ENCODE measurements at places on chromosomes 5 and 9. TPM values are rescaled to one million over a fixed set of nuclear protein-coding genes. Genes with fewer than 3 reads are reported as not detected.

The SPINK6 gene
- not detected for total RNA-seq

GRCh38 chr5:112681481-112681908 lies 56.2 kb upstream of the APC start:
- DNase-seq = no peak

- DNase-seq = peak; percentile 93
Measured at GRCh38 chr9:130692321-130692720, 1.3 kb upstream of the EXOSC2 start.

DNA sequence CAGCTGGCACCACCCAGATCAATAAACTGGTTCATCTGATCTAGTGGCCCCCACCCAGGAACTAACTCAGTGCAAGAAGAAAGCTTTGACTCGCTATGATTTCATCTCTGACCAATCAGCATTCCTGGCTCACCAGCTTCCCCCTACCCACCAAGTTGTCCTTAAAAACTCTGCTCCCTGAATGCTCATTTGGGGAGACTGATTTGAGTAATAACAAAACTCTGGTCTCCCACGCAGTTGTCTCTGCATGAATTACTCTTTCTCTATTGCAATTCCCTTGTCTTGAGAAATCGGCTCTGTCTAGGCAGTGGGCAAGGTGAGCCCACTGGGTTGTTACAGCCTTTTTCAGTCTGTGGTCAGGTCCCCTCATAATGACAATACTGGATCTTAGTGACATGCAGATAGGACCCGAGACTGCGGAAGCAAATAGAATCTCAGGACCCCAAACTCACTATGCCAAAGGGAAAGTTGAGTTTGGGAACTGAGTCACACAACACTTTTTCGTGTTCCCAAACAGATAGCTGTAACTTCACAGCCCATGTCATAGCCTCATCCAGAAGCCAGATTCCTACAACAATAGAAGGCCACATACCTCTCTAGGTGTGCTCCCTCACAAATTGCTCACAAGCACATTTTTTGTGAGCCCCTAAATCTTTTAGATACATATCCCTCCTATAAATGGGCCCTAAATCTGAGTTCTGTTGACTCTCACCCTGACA lies 175.2 kb upstream of the RAI14 start:
- no peak for DNase-seq

The TRPM6 gene
- total RNA-seq = 0.24 TPM

- no peak for DNase-seq
Measured at GRCh38 chr9:126532019-126532462, 81.7 kb upstream of the LMX1B start.

The ATP10B gene
- total RNA-seq = 0.03 TPM

DNA sequence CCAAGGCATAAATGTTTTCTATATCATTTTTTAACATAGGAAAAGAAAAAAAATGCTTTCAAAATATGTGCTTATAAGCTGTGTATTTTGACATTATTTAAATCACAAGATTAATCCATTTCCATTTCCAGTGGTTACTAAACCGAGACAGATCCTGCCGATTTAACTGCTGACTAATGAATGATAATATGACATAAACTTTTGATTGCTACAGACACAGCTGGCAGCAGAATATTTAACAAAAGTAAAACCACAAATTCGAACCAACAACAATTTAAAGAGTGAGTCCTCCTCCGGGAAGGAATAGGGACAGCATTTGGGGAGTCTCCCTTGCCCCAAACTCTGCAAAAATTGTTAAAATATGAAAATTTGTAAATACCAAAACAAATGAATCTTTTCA lies 401.3 kb upstream of the DAB2 start:
- DNase-seq = no peak

DNA sequence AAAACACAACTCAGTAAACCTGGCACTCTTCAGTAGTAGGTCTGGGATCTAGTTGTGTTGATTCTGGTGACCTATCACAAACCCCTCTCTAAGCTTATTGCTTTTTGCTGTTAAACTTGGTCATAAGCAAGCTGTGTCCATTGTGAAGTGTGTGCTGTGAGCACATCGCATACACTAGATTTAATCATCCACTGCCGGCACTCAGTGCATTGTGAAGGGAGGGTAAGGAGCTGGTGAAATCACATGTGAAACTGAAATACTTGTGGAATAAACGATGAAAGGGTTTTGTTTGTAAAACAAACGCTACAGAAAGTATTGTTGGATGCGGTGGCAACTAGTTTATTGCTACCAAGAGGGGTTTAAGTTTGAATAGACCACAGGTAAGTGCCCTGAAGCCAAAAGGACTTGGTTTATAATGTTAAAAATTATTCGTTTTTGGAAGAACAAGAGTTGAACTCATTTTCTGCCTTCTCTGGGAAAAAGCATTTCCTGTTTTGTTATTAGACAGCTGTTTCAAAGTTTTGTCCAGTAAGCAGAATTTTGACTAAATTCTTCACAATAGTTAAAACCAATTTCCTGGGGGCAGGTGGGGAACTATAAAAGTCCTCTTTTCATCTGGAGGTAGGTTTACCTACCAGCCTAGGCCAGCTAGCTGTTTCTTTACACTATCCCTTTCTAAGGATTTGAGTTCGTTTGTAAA lies 24.6 kb downstream of the TJP2 start:
- DNase-seq = no peak

- no peak for DNase-seq
Measured at GRCh38 chr5:14528926-14529325, 52.7 kb upstream of the OTULINL start.

DNA sequence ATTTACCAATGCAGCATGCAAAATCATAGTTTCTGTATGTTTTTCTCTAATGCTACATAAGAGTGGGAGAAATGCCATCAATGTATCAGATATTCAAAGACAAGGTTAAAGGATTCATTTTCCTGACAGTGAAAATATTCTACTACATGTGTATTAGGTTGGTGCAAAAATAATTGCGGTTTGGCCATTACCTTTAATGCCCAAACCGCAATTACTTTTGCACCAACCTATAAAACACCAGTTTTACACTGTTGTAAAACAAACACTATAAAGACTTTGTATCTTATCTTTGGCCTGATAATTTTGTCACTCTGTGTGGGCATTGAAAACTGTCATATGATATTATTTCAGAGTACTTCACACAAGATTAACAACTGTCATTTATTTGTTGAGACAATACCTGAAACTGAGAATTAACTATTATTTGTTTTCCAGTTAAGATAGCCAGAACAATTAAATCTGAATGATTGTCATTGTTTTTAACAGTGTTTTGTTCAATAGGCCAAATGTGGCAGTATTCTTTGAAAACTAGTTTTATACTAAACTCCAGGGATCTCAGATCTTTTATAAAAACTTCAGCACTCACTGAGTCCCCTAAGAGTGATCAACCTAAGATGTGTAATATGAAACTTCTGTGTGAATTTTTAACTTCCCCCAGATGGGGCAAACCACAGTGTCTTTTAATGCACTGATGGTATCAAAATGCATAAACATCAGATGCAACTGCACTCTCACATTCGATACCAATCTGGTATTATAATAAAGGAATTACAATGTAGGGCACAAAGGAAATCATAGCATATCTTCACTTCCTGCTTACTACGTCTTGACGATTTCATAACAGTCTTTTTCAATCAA lies 53.8 kb upstream of the FBN2 start:
- no peak for DNase-seq

- DNase-seq = no peak
Measured at GRCh38 chr5:116709082-116709481, 134.5 kb upstream of the SEMA6A start.

GRCh38 chr5:58156973-58157701 lies 302.7 kb downstream of the PLK2 start:
- no peak for DNase-seq

DNA sequence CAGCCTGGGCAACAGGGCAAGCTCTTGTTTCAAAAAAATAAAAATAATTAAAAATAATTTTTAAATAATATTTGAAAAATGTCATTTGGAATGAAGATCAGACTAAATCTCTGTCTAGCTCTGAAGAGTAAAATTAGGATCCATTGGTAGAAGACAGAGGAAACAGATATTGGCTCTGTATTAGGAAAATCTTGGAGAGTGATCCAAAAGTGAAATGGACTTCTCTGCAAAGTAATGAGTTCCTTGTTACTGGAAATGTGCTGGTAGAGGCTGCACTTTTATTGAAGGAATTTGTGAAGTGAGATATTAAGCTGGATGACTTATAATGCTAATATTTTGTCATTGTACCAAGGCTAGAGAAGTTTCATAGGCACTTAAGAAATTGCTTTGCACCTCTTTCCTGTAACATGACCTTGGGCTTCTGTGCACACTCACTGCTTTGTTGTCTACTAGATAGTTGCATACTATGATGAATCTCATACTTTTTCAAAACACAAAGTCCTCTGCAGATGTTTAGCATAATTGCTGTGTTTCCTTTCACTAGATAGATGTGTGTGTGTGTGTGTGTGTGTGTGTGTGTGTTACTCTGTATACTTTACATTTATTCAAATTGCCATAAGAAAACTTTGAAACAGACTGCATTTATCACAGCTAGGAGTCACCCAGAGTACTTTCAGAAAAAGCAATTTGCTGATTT lies 13.1 kb downstream of the THBS4 start:
- no peak for DNase-seq

The BTF3 gene
- total RNA-seq = 347 TPM

GRCh38 chr9:110928599-110928998 lies 109.7 kb downstream of the LPAR1 start:
- no peak for DNase-seq

DNA sequence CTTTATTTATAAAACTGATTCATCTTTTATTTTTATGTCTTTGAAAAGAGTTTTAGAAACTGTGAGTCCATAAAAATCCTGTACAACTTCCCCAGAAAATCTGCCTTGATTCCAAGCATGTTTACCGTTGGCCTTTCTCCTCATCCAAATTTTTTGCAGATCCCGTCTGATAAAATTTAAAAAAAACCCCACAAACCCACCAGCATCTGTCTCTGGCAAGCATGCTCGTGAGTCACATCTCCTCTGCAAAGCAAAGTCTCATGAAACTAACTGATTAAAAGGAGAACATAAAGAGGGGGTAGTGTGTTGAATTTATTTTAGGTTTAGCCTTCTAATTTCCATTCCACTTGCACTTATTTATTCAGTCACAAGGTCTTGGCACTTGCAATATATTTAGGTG lies 109.4 kb downstream of the MAT2B start:
- no peak for DNase-seq

DNA sequence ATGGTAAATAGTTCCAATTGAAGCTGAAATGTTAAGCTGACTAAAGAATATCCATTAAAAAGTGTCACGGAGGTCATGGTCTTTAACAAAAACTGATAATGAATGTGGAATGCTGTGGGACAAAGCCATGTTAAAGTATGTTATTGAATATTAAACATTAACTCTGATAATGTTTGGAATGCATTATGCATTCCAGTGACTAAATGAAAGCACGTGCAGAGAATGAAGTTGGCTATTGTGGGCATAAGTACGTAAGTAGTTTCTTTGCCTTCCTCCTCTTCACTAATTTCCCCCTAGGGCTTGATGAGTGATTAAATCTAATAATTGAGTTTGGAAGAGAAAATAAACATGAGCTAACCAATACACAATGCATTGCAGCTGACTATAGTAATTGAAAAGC lies 640.4 kb upstream of the CDH10 start:
- DNase-seq = no peak

- no peak for DNase-seq
Measured at GRCh38 chr5:98428806-98429205, 344.7 kb upstream of the RGMB start.

Measured in H7 (cell line).